ENCODE measurements at places on chromosomes 2 and 18.

GRCh38 chr2:132478461-132479105 is 62.0 kb downstream of the GPR39 start:
- no peak for DNase-seq

GRCh38 chr2:101188683-101189405 is 37.7 kb upstream of the TBC1D8 start:
- no peak for DNase-seq

DNA sequence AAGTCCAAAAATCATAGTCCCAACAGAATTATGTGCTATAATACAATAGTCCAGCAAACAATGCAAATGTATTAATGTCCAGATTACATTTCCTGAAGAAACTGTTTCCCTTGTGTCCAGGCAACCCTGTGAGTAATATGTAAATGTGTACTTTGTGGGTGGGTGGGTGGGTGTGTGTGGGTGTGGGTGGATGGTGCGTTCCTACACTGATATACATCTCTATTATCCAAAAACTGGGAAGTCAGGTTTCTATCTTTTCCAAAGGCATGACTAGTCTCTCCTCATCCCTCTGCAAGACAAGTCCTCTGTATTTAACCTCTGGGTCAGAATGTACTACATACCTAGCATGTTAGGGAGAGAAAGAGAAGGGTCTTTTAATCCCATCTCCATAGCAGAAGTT is 71.6 kb downstream of the LNPK start:
- no peak for DNase-seq

- no peak for DNase-seq
Observed at GRCh38 chr2:240311821-240312220, 123.6 kb upstream of the GPC1 start.

DNA sequence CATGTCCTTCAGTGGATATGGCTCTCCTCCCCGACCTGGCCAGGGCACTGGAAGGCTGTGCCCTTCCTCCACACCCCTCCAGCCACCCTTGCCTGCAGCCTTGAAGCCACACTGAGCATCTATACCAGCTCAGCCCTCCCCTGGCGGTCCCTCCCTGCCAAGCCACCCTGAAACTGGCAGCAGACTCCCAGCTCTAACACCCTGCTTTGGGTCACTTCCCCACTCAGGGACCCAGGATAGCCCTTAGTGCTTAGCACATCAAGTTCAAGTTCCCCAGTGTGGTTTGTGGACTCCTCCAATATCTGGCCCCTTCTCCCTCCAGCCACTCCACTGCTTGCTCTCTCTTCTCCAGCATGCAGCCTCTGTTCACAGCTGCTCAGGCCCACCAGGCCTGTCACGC is 89.4 kb downstream of the TNS1 start:
- no peak for DNase-seq

- no peak for DNase-seq
Observed at GRCh38 chr18:74006143-74006542, 141.5 kb downstream of the FBXO15 start.

DNA sequence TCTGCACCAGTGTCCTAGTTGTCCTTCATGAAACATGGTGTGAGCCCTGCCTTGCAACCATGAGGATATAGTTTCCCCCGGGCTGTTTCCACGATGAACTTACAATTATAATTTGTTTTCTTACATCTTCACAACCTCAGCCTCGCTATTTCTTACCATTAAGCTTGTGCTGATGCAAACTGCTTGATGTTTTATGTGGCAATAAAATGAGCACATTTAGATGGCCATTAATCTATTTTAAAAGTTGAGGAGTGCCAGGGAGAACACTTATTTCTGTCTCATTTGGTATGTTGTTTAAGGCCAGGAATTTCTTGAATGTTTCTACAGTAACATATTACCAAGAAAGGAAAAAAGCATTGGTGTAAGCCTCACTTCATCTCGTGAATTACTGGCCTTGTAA is 214.5 kb upstream of the SLC8A1 start:
- DNase-seq: no peak

DNA sequence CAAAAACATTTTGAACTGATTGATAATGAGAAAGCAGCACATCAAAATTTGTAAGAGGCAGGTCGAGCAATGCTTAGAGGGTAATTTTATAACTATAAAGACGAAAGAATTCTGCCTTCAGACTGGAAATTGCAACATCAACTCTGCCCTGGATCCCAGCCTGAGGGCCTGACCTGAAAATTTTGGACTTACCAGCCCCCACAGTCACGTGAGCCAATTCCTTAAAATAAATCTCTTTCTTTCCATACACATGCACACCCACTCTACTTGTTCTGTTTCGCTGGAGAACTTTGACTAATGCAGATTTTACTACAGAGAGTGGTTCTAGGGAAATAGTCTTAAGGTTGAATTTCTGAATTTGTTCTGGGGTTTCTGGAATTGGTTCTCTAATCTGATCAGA is 14.6 kb upstream of the ACOXL start:
- no peak for DNase-seq

- DNase-seq: no peak
Observed at GRCh38 chr2:17688600-17688999, 65.0 kb downstream of the SMC6 start.

DNA sequence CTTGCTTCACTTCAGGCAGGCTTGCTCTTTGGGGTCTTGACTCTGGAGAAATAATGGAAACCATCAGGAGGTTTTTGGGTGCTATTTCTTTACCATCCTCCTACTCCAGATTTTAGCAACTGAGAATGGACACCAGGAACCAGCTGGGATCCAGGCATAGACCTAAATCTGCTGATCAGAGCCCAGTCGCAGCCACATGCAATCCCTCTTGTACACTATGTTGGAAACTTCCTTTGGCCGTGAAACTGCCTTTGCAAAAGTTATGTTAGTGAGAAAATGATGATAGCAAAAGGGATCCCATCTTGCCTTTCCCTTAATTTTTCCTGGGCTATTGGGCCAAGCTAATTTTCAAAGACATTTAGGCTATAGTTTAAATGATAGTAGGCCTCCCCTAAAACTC is 158.8 kb upstream of the ARL4C start:
- no peak for DNase-seq

DNA sequence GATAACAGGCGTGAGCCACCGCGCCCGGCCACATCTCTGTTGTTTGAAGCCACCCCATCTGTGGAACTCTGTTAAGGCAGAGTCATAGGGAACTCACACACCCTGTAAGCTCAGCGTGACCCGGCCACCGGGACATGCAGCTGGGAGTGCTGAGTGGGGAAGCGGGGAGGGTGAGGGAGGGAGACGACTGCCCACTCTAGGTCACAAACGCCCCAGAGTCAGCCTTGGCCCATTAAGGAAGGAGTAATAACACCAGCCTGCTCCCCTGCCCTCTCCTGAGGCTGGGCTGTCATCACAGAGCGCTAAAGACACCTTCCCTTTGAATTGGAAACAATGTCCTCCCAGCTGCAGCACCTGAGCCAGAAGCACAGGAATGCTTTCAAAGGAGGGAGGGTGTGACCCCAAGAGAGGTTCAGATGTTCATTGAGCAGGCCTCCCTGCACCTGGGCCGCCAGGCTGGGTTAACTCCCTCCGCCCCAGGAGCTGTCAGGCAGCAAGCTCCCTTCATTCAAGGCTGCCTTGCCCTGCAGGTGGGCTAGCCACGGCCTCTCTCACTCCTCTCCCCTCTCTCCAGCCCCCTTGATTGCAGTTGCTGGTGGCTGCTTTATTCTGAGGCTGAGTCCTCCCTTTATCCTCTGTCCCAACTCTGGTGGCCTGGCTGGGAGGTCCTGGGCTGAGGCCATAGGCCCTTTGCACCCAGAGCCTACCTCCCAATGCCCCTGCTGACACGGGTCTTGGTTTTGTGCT is 77.2 kb upstream of the HPCAL1 start:
- no peak for DNase-seq

GRCh38 chr2:163656622-163657280 is 79.1 kb downstream of the FIGN start:
- no peak for DNase-seq

DNA sequence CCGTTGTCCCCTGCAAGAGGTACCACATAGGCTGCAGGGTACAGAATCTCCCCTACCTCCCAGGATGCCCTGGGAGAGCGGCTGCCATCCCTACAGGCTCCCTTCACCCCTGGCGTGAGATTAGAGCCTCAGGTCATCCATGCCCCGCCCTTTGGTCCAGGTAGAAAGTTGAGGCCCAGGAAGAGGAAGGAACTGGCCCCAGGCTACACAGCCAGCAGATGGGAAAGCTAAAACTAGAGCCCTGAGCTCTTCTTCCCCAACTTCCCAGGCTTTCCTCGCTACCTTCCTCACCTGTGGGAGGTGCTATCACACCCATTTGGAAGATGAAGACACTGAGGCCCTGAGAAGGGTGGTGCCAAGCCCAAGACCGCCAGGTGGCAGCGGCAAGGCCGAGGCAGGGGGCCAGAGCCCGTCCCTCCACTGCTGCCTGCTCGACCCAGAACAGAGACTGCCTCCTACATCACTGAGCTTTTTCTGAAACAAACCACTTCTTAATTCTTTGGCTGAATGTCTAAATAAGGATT is 25.8 kb downstream of the CIB4 start:
- no peak for DNase-seq

DNA sequence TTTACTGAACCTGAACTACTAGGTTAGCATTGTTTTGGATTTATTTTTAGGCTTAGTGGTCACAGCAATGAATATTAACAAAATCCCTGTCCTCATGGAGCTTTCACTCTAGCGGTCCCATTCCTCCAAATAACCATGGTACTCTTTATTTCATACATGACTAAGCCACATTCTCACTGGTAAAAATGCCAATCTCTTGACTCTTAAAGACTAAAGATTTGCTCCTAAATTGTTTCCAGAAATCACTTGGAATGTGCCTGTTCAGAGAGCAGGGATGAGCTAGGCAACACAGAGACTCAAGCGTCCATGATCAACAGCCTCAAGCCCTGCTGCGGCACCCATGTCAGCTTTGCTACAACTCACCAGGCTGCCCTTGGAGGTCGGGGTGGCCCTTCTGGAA is 13.5 kb downstream of the LMAN1 start:
- DNase-seq: no peak

DNA sequence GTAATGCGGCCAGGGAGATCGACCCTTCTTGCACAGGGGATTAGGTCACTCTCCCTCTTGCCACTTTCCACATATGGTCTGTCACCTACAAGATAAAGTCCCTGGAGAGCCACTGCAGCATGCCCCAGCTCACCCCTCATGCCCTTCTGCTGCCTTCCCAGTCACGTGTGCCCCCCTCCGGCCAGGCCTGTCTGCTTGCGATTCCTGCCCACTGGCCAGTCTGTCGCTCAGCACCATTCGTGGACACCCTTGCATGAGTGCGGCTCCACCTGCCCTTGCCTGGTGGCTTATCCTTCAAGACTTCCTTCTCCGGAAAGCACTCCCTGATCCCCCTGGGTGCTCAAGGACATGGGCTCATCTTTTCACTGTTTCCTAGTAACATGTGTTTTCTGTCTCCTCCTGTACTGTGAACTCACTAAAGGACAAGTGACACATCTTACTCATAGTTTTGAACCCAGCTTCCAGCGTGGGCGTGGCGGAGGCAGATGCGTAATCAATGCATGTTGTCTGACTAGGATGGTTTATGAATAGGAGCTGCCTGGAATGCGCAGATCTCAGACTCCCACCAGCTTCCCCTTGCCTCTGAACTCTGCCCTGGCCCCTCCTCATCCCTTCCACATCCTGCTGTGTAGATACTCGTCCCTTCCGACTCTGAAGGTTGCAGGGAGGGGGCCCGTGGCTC is 7.8 kb upstream of the NT5DC4 start:
- DNase-seq: no peak

All from T-helper 22 cell (primary cell).